ENCODE measurements at places on chromosomes 7 and 10.

DNA sequence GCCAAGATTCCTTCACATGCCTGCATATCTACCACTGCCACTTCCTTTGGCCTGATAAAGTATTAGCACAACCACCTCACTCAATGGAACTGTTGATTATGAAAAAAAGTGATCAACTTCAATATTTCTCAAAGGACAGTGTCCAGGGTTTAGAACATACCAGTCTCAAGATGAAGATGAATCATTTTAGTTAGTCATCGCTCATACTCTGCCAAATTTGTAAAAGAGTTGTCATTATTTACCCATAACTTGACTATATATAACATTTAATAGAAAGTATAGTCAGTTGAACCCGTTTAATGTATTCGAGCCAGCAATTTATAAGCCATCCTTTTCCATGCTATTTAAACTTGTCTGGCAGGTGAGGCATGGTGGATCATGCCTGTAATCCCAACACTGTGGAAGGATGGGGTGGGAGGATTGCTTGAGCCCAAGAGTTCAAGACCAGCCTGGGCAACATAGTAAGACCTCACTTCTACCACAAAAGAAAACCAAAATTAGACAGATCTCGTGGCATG is 33.2 kb downstream of the SPAM1 start:
- DNase-seq: no peak

- DNase-seq: no peak
Measured at GRCh38 chr10:66941491-66941890, 15.7 kb downstream of the LRRTM3 start.

DNA sequence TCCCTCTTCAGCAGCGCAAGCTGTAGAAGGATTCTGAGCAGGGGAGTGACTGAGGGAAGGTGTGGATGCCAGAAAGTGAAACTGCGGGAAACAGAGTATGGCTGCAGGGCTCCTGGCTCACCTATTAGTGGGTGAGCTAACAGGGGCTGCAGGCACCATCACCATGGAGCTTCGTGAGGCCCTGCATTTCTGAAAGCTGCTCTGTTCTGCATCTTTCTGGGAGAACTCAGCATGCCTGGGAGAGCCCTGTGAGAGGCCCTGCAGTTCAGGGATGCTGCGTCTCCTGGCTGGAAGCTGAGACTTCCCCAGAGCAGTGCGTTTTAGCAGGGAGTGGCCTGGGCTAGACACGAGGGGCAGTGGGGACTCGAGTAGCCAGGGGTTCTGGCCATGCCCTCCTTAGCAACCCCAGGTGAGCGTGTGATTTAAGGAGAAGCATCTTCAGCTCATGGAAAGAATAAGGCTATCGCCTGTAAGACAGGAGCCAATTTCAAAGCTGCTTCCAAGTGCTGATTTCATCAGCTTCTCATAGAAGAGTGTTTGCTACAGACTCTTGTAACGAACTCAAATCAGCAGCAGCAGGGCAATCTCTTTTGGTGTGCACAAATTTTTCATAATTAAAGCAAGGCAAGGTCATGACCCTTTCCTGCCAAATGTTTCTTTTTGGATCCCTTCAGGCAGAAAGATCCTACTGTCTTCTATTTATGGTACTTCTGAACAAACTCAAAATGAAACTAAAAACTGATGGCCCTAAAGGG is 293.6 kb upstream of the ZNF32 start:
- no peak for DNase-seq

GRCh38 chr10:31070025-31070424 is 38.4 kb upstream of the ZNF438 start:
- DNase-seq: no peak

DNA sequence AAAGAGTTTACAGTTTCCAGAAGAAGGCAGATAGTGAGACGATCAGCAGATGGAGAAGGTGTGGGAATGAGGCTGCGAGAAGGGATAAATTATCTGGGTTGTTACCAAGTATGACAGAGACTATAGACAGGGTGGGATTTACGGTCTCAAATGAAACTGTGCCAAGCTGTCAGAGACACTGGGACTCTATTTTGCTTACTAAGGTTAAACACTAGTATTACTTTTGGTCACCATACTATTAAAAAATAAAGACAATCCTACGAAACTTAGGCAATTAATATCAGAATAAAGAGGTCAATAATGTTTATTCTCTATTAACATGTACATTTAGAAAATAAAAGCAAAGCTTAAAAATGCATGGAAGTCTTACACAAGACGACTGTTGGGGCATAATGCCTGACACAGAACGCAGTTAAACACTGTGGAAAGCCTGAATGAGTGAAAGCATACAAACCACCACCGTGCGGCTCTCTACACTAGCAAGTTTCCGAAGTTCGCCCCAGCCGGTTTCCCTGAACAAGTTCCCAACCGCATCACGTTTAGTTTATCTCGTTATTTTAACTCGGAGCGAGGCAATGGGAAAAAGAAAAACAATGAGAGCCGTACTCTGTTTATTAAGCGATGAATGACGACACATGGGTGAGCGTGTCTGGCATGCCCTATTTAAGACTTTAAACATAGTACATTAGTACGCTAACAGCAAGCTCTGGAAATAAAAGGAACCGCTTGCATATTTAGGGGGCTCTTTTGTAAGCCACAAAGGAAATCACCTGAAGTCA is 909 bp upstream of the CC2D2B start:
- DNase-seq: no peak

GRCh38 chr7:91286432-91286831 is 22.2 kb downstream of the FZD1 start:
- DNase-seq: no peak

- DNase-seq: no peak
Measured at GRCh38 chr7:84281518-84281917, 86.9 kb upstream of the SEMA3A start.

GRCh38 chr10:116073510-116073909 is 199.5 kb downstream of the GFRA1 start:
- DNase-seq: no peak

- DNase-seq: no peak
Measured at GRCh38 chr10:84540022-84540616, 211.7 kb downstream of the CCSER2 start.

GRCh38 chr7:45919231-45919784 is 1.8 kb downstream of the IGFBP3 start:
- DNase-seq: no peak

DNA sequence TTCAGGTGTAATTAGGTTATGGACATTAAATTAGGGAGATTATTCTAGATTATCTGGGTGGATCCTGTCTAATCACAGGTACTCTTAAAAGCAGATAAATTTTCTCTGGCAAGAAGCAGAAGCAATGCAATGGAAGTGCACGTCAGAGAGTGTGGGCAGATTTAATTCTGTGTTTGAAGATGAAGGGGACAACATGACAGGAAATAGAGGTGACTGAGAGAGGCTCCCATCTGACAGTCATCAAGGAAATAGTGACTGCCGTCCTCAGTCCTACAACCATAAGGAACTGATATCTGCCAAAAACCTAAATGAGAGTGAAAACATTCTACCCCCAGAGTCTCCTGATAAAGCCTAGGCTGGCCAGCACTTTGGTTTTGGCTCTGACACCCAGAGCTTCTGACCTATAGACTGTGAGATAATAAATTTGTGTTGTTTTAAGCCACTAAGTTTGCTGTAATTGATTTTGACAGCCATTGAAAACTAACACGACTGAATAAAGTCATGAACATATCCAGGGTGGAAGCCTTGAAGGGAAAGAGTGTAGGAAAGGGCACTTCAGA is 30.5 kb upstream of the DDX50 start:
- no peak for DNase-seq

DNA sequence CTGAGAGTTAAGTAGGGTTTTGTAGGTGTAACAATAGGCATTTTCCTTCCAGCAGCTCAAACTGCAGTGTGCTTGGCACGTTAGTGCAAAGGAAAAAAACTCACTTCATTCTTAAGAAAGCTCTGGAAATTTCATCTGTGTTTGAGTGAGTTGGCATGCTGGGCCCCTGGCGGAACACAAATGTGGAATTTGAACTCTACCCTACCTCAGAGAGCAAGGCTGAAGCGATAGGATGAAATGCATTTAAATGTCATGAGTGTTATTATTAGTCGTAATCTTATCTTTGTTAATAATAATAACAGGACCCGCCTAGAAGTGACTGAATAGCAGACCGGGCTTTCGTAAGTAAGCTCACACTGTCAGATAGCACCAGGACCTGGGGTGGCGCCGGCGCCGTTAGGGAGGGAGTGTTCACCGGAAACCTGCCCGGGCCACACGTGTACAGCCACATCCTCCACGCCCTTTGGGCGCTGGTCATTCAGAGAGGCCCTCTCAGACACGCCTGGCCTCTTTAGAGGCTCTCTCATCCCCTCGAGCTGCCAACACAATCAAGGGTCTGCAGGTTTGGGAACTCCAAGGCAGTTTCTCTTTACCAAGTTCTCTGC is 63.5 kb downstream of the GRK5 start:
- no peak for DNase-seq

DNA sequence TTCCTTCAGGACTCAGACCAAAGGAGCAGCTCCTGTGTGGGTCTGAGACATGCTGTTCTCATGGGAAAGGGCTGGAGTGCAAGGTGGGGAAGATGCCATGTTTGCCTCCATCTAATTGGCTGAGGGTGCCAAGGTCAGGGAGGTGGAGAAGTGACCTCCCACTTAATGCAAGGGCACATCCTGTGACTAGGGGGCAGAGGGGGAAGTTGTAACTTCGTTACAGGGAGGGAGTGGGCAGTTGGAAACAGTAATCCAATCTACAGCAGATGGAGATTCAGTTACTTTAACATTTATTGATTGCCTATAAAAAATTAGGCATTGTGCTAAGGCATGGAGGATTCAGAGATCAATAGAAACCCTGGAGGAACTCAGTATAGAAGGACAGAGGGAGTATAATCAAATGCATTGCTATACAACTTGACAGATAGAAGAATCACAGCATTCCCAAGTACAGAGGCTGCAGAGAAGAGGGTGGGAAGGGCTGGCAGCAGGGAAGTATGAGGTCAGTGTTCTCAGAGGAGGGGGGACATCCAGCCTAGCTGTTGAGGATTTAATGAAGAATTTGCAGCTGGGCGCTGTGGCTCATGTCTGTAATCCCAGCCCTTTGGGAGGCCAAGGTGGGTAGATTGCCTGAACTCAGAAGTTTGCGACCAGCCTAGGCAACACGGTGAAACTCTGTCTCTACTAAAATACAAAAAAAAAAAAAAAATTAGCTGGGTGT is 75.9 kb downstream of the CCNY start:
- DNase-seq: no peak

GRCh38 chr7:6359734-6360133 is 87.3 kb upstream of the CYTH3 start:
- no peak for DNase-seq

DNA sequence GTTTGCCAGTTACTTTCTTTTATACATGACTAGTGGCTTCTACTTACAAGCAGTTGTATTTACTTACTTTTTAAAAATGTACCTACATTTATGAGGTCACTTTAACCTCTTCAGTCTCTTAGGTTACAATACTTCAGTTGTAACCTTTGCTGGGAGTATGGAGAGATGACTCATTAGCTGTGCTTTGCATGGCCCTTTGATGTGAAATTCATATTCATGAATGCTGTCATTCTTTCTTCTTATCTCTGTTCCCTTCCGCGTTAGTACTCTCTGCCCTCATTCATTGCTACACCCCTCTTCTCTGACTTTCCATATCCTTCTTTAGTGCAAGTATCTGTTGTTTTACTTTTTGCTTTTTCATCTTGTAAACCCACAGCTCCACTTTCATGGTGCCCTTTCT is 164.3 kb downstream of the BMPER start:
- no peak for DNase-seq

GRCh38 chr7:127702052-127702652 is 50.2 kb downstream of the SND1 start:
- DNase-seq: no peak

GRCh38 chr7:87570178-87570577 is 30.5 kb downstream of the ABCB1 start:
- no peak for DNase-seq

DNA sequence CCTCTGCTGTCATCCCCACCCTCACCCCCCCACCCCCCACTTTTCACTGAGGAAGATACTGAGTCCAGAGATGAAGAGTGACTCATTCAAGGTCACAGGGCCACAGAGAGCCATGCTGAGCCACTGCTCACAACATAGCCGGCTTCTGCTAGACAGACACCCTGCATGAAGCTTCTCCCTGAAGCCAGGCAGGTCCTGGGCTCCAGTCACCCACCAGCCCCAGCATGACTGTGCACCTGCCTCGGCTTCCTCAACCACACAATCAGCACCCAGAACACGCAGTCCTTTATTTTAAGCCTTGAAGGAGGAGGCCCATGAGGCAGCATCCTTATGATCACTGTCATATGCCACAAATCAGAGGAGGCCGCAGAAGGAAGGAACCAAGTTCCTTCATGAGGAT is 19.2 kb upstream of the PRKAG2 start:
- no peak for DNase-seq

- DNase-seq: no peak
Measured at GRCh38 chr7:29248713-29249382, 54.3 kb downstream of the CHN2 start.

- no peak for DNase-seq
Measured at GRCh38 chr10:59302381-59302780, 60.0 kb downstream of the FAM13C start.

DNA sequence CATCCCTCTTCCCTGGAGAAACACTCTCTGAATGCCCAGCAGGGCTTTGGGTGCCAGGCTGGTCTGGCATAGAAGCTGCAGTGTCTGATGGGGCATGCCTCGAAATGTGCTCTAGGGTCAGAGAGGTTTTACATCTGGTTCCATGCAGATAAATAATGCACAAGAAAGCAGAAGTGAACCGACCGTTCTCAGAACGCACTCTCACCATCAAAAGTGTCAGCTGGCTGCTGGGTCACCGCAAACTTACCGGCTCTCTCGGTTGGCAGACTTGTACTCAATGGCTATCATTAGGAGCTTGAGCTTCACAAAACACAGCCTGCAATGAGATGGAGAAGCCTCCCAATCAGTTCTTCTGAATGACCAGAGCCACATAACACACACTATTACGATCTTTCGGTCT is 610.0 kb downstream of the KCNMA1 start:
- DNase-seq: no peak

- no peak for DNase-seq
Measured at GRCh38 chr10:14594878-14595525, 179.7 kb downstream of the FAM107B start.

DNA sequence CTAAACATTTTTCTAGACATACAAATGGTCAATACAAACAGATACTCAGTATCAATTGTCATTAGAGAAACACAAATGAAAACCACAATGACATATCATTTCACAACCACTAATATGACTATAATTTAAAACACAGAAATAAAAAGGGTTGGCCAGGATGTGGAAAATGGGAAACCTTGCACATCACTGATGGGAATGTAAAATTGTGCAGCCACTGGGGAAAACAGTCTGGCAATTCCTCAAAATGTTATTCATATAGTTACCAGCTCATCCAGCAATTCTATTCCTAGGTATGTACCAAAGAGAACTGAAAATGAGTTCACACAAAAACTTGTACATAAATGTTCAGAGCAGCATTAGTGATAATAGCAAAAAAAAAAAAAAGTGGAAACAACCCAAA is 106.1 kb upstream of the LRRTM3 start:
- no peak for DNase-seq

GRCh38 chr7:155917836-155918430 is 105.7 kb upstream of the SHH start:
- DNase-seq: no peak

GRCh38 chr7:5687936-5688630 is 93.4 kb downstream of the RNF216 start:
- no peak for DNase-seq

- no peak for DNase-seq
Measured at GRCh38 chr10:12235116-12235694, 39.2 kb downstream of the CDC123 start.

- no peak for DNase-seq
Measured at GRCh38 chr10:129662426-129662825, 195.4 kb downstream of the MGMT start.

Measured in RWPE2 (cell line).